T-helper 2 cell treated with Interferon-gamma antibody and Interleukin-4, amounts not matched to agents 5 μg/mL and 100 μg/mL, for 36 hours (primary cell): ENCODE measurements at places on chromosomes 2 and 18.

DNA sequence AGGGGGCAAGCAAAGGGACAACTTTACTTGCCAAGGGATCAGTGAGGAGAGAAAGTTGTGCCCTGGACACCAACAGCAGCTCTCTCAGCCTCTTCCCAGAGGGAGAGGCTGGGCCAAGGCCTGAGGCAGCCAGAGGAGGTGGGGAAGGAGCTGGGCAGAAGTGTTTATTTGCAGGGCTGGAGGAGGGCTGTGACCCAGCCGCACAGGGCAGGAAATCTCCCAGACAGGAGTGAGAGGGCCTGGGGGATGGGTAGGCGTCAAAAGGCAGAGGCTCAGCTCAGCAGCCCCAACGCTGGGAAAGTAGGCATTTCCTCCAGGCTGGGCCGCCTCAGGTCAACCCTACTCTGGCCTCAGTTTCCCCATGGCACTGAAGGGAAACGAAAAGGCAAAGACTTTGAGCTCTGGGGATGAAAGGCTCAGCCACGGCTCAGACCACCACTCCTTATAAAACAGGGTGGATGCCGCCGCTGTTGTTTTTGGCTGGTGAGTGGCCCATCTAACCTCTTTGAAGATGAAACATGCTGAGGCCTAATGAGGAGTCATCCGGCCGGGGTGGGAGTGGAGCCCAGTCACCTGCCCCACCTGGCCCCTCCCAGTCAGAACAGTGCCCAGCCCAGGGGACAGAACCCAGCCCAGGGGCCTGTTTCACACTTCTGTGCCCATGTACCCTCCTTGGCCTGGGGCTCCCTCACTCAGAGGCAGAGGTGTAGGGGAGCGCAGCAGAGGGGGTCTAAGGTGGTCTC lies 21.9 kb upstream of the SEMA4C start:
- no peak for DNase-seq

DNA sequence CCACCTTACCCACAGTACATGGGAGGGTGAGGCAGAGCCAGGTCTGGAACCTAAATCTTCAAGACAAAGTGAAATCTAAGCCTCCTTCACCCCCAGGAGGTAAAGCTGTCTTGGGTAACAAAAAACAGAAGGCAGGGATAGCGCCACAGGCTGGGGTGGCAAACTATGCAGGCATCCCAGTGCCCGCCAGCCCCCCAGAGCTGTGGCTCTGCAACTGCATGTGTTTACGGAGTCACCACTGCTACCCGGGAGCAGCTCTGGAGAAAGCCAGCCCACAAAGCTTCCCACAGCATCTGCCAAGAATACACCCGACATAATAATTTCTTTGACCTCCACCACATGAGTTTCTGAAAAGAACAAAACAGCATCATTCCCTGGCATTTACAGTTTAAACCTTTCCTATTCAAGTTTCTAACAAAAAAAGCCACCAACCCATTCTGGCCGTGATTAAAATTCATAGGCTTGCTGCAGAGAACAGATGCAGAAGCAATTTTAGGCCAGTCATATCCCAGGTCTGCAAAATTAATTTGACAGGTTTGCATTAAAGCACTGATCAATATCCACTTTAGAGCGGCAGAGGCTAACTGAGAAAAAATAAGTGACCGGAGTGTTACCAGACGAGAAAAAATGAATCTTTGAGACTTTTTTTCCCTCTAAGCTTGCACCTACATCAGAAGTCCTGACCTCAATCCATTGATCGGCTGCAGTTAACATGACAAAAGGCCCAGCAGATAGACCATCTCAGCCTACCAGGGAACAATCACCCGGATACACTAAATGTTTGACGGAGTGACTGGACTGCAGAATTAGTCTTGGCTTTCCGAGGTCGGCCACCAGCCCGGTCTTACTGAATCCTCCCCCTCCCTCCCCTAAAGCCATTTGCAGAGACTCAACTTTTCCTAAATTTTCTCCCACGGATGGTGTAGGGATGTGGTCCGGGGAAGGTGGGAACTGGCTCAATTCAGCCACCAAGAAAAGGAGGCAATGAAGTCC lies 309.6 kb upstream of the SKOR2 start:
- no peak for DNase-seq

GRCh38 chr2:220034426-220035130 lies 407.1 kb downstream of the SLC4A3 start:
- DNase-seq = no peak

- DNase-seq = no peak
Measured at GRCh38 chr2:74043345-74044329, 58.9 kb downstream of the TET3 start.

DNA sequence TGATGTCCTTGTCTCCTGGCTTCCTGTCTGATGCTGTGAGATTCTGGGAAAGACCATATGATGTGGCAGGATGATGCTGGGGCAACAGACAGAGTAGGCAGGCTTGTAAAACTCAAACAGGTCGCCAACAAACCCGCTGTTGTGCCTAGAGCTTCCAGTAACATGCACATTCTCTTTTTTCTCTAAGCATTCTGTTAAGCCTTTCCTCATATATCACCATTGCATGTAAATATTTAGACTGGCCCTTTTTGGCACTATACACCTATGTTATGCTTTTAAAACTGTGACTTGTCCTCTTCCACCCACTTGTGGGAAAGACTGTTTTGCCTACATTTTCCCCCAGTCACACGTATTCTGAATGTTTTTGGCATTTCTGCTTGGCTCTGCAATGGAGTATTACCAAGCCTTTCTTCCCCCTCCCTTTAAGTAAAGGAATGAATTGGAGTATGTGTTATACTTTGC lies 250.4 kb upstream of the TANK start:
- no peak for DNase-seq

DNA sequence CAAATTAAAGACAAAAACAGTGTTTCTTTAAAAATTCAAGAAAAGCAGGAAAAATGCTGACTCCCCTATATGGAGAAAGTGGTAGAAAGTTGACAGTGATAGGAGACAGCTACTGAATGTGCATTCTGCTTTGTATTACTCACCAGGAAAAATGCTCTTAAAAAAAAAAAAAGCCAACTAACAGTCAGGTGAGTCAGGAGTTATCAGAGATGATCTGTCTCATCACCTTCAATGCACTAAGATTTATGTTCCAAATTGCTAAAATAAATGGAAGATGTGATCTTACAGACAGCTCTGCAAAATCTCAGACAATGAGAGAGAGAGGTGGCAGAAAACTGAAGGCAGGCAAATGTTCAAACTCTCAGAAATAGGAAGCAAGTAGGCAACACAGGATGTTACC lies 47.6 kb upstream of the ZNF521 start:
- no peak for DNase-seq

DNA sequence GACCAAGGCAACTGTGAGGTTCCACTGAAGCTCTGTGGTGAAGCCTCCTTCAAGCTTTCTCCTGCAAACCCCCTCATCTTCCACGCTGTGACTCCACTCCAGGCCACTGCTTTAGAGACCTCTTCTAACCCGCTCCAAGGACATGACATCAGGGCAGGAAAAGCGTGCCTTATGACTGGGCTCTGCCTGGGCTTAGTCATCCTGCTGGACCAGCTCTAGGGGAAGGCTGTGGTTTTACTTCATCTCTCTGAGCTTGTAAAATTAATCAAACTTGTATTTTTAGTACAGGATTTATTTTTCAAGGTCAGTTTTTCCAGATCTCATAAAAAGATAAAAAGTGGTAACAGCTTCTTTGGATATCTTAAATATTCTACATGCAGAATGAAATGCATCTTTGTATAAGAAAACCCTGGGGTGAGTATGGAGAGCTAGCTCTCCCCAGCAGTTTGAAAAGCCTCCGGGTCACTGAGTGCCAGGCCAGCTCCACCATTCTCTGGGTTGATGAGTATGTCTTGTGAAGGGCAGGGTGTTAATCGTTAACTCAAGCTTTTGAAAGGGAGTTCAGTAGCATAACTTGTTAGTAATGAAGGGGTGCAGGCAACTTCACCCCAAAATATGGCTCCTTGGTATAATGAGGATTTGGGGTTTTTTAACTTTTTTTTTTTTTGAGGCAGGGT lies 33.1 kb upstream of the YPEL5 start:
- DNase-seq = no peak

DNA sequence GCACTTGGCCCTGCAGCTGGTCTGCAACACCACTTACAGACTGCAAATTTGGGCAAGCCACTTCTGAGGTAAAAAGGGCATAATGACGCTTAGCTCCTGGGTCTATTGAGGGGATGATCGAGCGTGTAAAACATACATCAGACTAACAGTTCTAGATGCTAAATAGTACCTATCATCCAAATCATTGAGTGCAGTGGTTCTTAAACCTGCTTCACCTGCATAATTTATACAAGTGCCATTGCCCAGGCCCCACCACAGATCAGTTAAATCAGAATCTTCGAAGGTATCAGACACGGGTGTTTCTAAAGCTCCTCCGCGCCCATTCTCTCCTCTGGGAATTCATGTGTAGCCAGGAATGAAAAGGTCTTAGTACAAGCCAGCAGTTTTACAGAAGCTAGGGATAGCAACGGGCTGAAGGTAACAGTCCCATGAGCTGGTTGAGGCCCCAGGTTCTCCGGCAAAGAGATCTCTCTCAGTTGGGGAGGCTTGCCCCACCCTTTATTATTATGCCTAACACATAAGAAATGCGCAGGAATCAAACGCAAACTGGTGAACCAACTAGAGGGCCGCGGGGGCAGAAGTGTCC lies 737 bp upstream of the RNF181 start:
- no peak for DNase-seq

DNA sequence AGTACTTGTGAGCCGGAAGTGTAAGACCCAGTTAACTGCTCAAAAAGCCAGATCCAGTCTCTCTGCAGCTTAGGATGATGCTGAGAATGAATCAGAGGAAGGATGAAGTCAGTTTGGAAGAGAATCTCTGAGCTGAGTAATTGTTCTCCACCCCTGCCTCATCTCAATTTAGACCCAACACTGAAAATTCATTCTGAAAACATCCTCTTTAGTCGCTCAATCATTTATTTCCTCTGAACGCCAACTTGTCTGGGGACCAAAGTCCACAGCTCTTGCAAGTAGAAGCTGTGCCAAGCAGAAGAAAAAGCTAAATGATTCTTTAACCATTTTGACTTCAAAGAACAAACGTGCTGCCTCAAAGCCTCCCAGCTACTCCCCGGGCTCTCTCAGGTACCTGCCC lies 177.1 kb upstream of the KLHL29 start:
- DNase-seq = no peak

DNA sequence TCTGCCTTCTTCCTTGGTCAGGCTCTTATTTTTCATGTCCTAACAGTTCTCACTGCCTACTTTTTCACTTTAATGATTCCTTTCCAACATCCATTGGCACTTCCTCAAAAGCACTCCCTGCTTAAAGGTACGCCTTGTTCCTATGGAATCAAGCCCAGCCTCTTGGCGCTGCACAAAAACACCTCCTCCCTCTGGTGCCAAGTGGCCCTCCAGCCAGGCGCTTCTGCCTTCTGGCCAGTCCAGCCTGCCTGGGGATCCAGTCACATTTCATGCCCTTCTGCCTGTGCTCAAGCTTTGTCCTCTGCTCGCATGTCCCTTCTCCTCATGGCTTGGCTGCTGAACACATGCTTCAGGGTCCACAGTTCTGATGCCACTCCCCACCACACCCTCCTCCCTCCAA lies 6.3 kb downstream of the TPRKB start:
- no peak for DNase-seq

GRCh38 chr2:238513346-238513745 lies 86.6 kb downstream of the ASB1 start:
- DNase-seq = peak; percentile 14

DNA sequence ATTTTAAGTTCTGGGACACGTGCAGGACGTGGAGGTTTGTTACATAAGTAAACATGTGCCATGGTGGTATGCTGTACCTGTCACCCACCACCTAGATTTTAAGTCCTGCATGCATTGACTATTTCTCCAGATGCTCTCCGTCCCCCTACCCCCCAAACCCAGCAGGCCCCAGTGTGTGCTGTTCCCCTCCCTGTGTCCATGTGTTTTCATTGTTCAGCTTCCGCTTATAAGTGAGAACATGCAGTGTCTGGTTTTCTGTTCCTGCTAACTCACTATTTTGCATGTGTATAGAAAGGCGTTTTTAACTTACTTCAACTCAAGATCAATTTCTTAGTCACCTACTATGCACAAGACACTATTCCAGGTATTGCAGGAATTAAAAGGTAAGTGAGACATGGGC lies 128.0 kb downstream of the PLCL1 start:
- DNase-seq = no peak

GRCh38 chr2:106095478-106096298 lies 98.4 kb downstream of the UXS1 start:
- DNase-seq = peak; percentile 59

DNA sequence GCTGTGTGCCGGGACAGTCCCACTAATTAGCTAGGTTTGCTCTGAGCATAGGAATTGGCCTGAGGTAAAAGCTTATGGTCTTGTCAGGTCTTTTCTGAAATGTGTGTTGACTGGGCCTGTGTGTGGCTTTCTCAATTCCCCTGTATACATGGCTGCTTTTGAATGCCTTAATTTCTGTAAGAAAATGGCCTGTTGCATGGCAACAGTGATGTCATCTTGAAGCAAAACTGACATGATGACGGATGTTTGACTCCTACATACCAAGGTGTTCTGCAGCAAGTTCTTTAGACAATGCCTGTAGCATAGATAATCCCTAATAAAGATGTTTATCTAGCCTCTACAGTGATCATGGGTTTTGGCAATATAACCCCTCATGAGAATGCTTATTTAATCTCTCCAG lies 198.5 kb downstream of the OTX1 start:
- no peak for DNase-seq

DNA sequence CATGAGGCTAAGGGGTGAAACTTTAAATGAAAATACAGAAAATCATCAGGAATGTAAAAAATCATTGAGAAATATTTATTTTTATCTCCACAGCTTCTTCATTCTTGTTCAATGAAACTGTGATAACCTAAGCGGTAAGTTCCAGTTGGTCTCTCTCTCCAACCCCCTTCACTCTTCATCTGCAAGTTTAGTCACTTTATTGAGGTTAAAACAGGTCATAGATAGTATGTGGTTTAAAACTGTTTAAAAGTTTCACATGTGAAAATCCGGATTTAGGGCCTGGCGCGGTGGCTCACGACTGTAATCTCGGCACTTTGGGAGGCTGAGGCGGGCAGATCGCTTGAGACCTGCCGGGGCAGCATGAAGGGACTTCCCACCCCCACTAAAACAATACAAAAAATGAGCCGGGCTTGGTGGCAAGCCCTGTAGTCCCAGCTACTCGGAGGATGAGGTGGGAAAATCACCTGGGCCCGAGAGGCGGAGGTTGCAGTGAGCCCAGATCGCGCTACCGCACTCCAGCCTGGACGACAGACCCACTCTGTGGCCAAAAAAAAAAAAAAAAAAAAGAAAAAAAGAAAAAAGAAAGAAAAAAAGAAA lies 1.6 kb upstream of the PHLPP1 start:
- DNase-seq = no peak

GRCh38 chr2:4336864-4337263 lies 633.5 kb downstream of the DCDC2C start:
- DNase-seq = no peak

GRCh38 chr2:239601880-239602279 lies 201.1 kb upstream of the HDAC4 start:
- DNase-seq = no peak

DNA sequence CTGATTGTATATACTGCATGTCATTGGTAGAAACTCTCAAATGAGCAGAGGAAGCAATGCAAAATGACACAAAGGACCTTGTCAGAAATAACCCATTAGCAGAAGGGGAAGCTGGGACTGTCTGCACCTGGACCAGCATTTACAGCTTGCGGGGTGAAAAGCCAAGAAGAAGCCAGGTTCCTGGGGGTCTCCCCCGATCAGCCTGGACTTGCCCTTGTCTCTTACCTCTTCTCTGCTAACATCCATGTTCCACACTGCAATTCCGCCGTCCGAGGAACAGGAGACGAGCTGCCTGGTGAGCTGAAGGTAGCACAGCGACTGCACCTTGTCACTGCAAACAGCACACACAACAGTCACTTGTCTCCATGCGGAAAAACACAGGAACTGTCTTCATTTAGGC lies 51.1 kb downstream of the WDFY1 start:
- DNase-seq = no peak
